ENCODE measurements at places on chromosomes 7 and 10.

GRCh38 chr7:39754326-39755120 lies 131.2 kb downstream of the RALA start:
- DNase-seq: peak; percentile 68

DNA sequence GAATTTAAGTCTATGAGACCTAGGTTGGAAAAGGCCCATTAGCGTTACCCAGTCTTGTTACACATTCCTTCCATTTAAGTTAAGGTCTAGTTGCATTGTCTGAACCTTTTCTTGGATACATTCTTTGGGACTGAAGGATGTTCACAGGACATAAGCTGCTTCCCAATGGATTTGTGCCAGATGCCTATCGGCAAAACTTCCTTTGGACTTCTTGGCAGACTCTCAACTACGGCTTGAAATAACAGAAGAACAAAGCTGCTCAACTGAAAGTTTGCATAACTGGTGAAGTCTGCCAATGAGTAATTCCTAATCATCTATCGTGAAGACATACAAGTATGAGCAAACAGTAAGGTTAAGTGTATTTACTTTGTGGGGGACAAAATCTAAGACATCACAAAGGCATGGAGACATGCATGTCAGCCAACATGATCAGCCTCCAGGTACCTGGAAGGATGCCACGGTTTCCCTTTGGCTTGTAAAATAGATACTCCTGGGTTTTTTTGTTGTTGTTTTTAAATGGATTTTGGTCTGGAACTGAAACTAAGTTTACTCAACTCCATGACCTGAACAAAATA lies 35.4 kb downstream of the MALSU1 start:
- peak; percentile 99 for DNase-seq

DNA sequence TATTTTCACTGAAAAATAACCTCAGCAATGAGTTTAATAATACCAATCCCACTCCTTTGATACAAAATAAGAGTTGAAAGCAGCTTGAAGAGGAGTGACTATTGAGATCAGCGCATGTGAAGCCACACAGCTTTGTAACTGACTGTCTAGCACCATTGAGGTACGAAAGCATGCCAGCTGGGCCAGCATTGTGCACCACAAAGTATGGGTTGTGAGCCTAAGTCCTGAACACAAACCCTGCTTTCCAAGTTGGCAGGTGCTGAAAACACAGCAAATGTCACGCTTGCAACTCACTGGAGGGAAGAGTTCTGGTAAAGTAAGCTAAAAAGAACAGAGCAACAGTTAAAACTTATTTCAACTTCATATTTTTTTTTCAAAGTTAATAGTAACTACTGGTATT lies 4.0 kb upstream of the FAM53B start:
- DNase-seq: no peak

DNA sequence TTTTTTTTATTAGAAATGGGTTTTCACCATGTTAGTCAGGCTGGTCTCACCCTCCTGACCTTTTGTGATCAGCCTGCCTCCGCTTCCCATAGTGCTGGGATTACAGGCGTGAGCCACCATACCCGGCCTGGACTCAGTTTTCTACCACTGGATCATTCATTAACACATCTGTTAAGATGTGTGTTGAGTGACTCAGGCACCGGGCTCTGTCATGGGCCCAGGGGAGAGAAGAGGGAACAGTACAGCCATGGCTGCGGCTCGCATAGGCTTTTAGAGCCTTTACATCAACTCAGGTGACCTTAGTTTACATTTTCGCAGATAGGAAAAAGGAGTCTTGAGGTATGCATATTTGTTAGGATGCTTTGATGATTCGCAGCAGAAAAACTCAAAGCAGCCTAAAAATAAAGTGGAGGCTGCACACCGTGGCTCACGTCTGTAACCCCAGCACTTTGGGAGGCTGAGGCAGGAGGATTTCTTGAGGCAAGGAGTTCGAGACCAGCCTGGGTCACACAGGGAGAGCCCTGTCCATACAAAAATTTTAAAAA lies 3.1 kb upstream of the ARPC1B start:
- DNase-seq: no peak

DNA sequence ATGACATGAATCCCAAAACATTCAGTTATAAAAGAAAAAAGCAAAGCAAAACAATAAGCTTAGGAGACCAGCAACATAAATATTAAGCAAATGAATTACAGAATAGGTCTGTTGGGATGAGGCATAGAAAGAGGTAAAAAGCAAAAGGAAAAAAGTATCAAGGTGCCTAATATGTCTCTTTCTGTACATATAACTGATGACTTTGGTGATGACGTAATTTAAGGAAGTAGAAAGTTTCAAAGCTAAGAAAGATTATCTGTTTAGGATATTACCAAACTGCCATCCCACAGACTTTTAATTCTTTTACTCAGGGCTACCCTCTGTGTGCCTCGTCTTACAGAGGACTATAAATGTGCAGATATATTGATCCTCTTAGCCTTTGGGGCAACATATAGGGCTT lies 1066.5 kb downstream of the SORCS3 start:
- DNase-seq: no peak

- peak; percentile 76 for DNase-seq
Observed at GRCh38 chr7:2635810-2636701, 4.3 kb downstream of the TTYH3 start.

DNA sequence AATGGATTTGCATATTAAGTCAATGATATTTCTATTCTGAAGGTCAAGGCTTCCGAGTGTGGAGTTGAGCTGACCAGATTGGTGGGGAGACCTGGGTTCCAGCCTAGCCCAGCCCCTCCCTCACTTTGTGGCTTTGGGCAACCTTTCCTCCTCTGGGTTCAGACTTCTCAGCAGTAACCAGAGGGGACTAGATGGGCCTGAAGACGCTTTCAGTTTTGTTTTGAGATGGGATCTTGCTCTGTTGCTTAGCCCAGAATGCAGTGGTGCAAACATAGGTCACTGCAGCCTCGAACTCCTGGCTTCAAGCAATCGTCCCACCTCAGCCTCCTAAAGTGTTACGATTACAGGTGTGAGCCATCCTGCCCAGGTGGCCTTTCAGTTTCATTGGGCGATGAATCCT lies 68.1 kb upstream of the LEP start:
- DNase-seq: no peak

DNA sequence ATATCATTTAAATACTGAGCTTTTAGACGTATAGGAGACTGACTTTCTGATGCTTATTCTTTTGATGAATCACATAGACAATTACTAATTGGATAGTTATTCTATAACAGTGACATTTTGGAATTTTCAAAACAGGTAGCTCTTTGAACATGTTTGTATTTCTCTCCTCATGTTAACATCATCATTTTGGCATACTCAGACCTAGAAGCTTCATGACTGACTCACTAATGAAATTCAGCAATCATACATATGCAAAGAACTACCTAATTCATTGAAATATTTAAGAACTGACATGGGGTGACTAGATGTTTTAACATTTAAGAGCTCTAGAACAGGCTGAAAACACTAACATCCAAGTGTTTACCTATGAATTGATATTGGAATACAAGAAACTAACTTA lies 192.3 kb downstream of the VTI1A start:
- peak; percentile 38 for DNase-seq

DNA sequence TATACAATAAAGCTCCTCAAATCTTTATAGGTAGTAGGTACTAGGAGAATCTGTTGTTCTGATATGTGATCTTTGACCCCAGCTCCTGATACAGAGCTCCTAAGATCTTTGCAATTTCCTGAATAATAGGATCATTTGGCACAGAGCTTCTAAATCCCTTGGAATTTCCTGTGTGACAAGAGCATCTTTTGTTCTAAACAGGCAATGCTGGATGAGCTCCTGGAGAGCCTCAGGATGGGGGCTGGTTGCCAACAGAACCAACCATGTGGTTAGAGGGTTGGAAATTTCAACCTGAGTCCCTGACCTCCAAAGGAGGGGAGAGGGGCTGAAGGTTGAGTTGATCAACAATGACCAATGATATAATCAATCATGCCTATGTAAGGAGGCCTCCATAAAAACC lies 629.0 kb downstream of the CCSER2 start:
- no peak for DNase-seq

DNA sequence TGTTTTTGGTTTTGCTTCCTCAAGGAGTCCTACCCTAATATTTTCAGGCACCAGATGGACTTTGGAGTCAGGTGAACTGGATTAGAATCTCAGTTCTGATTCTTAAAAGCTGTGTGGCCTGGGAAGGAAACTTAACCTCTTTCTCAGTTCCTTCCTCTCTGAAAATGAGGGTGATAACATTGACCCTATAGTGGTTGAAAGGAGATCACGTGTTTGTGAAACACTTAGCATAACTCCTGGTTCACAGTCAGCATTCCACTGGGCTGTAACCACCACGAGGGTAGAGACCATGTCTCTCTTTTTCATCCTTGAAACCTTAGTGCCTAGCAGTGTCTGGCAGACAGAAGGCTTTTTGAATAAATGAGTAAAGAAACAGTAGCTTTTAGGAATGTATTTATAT lies 16.7 kb downstream of the LSMEM1 start:
- no peak for DNase-seq

GRCh38 chr7:19984231-19984632 lies 210.8 kb upstream of the TMEM196 start:
- no peak for DNase-seq

- DNase-seq: no peak
Observed at GRCh38 chr10:97852840-97853405, 3.3 kb downstream of the GOLGA7B start.

DNA sequence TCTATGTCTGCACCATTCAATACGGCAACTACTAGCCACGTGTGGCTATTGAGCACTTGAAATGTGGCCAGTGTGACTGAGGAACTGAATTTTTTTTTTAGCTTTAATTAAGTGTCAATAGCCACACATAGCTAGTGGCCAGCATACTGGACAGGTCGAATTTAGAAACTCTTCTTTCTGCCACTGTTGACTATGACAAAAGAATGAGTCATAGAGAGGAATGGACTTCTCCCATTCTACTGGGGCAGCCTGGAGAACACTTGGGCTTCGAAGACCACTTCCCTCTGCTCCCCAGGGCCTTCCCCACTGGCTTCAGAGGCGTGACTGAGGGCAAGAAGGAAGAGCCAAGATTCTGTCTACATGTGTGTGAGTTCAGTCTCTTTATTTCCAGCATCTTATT lies 137.5 kb downstream of the SNX10 start:
- no peak for DNase-seq

DNA sequence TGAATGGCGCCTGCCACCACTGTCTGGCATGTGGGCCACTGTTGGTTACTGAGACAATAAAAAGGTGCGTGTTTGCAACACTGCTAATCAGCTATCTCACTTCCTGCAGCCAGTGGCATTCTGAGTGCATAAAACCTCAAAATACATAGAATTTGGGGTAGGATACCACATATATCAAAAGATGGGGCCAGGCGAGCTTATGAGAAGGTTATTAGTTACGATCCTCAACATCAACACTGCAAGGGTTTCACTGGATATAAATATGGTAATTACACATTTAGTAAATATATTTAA lies 200.2 kb downstream of the WDR37 start:
- DNase-seq: no peak

DNA sequence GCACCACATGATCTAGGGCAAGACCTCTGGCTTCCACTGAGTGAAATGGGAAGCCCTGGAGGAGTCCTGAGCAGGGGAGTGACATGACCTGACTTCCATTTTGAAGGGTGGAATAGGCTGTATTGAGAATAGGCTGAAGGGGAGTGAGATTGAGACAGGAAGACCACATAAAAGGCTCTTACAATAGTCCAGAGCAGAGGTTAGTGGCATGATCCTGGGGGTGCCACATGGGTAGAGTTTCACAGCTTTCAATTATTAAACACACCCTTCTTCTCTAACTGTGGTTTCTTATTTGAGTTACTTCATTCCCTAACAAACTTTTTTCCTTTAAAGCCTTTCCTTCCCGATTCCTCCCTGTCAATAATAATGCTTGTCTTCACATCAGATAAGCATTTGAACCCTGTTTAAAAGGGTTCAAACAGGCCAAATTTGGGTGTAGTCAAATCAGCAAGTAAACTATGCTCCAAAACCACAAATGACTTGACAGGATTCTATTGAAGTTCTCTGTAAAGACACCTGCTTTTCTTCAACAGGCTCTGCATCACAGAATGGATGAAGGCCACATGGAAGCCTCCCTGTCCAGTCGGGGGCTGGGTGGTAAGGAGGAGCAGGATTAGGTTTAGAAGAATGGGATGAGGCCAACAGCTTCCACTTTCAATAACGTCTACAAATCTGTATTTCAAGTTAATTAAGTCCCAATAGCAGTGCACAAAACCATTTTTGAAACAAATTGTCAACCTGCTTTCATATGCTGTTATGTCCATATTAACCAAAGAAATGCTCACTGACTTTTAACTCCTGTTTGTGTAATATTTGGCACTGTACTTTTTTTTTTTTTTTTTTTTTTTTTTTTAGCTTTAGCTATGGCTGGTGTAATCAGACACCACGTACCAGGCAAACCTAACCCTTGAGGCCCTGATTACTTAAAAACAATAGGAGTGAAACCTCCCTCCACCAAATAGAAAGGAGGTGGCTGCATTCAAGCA lies 131.9 kb downstream of the NRCAM start:
- DNase-seq: no peak

GRCh38 chr7:98178321-98178720 lies 32.9 kb upstream of the BHLHA15 start:
- no peak for DNase-seq

DNA sequence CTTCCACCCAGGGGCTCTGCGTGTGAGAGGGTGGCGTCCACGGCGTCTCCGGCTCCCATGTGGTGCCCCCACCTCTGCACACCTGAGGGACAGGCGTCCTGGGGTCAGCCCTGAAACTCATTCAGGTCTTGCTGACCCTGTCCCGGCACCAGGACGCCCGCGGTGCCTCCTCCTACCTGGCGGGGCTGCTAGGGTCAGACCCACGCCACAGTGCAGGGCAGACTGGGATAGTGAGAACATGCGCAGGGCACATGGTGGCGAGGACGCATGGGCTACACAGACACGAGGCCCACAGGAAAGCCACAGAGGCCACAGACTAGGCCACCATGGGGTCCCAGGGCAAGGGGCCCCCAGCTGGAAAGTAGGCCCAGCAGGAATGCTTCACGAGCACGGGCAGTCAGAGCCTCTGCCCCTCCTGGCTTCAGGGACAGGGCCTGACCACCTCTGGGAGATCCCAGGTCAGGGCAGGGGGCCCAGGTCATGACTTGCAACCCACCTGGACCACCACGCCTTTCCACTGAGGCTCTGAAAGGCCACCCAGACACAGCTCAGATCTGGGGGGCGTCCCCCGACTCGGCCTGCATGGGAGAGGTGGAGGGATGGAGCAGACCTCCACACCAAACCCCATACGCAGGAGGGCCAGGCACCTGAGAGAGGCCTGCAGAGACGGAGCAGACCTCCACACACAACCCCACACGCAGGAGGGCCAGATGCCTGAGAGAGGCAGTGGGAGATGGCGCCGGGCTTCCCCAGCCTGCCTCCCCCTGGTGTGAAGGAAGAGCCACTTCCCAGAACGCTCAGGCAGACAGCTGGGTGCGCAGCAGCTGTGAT lies 188.6 kb downstream of the ELFN1 start:
- no peak for DNase-seq

- no peak for DNase-seq
Observed at GRCh38 chr7:26477381-26477990, 185.8 kb downstream of the SNX10 start.

GRCh38 chr7:12031638-12032037 lies 179.5 kb upstream of the TMEM106B start:
- DNase-seq: peak; percentile 76

GRCh38 chr7:107075863-107076574 lies 31.5 kb downstream of the PRKAR2B start:
- no peak for DNase-seq

GRCh38 chr10:30537586-30537985 lies 92.0 kb downstream of the LYZL2 start:
- no peak for DNase-seq
